Jurkat, Clone E6-1 (cell line): ENCODE measurements at places on chromosomes 4 and X.
A peak's percentile ranks its signal among the peaks of the same experiment; 100 is the strongest.

DNA sequence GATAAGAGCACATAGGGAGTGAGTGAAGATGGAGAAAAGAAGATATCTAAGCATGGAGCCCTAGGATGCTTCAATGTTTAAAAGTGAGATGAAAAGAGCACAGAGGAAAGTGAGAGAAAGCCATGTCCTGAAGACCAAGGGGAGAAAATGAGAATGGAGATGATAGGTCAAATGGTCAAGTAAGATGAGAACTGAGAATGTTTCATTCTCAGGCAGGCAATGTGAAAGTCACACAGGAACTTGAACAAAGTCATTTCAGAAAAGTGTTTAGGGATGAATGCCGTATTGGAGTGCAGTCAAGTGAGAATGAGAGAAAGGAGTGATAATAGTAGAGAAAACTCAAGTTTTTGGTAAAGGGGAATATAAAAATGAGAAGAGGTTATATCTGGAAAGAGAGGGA, 148.7 kb upstream of the PTCHD1 start:
- no peak for DNase-seq

DNA sequence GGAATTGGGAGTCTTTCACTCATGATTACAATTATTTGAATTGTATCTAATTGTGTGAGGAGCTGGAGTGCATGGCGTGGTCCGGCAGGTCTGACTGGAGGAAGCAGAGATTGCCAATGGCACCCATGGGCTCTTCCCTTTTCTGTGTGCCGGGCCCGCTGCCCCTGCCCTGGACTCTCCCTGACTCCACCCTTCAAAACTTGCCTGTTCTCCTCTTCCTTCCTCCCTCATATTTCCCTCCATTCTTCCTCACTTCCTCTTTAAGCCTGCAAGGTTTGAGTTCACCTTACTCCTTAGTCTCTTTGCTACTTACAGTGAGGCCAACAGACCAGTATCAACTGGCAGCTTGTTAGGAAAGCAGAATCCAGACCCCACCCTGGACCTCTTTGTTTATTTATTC, 6.5 kb upstream of the STBD1 start:
- no peak for DNase-seq

DNA sequence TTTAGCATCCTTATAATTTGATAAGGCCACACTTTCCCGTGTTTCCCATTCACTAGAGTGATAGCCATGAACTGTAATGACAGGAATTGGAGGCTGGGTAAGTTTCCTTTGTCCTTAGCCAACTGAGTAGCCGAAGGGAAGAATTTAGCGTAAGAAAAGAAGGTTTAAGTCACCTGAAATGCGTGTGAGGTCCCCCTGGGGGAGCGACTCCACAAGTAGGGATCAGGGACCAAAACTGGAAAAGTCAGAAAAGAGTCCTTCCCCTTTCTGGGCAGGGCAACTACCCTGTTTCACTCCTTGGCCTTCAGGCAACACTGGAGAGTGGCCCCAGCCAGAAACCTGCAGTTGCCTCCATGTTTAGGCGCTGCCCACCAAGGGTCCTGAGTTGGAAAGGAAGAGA, 81.6 kb upstream of the MED14 start:
- DNase-seq = no peak

- DNase-seq = no peak
Measured at GRCh38 chr4:127555106-127555505, 77.7 kb upstream of the INTU start.

DNA sequence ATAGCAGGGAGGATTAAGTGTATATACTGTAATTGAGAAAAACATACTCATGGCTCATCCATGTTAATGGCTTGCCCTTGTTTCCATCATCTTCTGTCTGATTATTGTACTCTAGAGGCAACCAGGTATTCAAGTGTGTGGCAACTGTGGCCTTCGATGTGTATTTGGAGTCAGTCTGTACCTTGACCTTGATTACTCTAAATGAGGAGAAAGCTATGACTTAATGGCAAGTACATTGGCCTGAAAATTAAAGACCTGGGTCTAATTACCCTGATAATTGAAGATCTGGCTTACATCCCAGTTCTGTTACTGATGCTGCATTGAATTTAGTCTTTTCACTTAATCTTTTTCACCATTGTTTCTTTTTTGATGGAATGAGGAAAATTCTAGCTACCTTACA, 409.2 kb downstream of the CCSER1 start:
- no peak for DNase-seq

DNA sequence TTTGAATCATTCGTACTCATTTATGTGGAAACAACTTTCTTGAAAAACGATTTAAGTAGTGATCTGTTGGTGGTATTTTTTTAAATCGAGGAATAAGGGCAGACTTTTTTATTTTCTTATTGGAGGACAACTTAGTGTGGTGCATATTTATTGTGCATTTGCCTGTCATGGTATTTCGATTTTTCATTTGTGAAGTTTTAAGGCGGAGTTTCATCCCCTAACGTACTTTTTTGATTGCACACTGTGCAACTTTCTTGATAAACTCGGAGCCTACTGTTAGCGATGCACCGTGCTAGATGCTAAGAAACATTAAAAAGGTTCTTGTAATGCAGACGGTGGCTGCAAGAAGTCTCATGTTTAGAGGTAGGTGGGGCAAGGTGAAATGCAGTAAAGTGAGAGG, 1.4 kb downstream of the ZFX start:
- no peak for DNase-seq

GRCh38 chrX:131677655-131678628, 134.1 kb downstream of the OR13H1 start:
- DNase-seq = peak; percentile 12

DNA sequence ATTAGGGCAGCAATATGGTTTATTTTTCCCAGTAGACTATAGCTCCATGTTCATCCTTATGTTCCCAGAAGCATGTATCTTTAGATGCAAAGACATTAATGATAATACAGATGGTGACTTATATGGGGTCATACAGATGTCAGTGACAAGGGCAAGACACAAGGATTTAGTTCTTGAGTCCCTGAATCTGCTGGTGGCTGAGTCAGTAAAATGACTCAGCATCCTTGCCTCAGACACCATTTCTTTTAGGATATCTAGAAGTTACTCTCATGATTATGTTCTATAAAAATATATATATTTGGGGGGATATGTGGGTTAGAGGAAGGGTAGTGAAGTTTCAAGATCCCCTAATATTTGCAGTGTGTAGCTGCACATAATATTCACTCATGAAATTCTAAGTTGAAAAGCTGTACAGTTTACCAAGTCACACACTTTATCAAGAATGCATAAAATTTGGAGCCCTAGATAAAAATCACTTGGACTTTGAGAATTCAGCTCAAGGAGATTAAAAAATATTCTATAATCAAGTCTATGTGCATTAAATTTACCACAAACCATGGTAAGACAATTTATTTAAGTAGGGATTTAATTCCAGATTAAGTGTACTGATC, 101.9 kb downstream of the LNX1 start:
- no peak for DNase-seq

- no peak for DNase-seq
Measured at GRCh38 chr4:89681219-89681618, 155.7 kb downstream of the SNCA start.
